ENCODE measurements at places on chromosomes 6 and 20.

DNA sequence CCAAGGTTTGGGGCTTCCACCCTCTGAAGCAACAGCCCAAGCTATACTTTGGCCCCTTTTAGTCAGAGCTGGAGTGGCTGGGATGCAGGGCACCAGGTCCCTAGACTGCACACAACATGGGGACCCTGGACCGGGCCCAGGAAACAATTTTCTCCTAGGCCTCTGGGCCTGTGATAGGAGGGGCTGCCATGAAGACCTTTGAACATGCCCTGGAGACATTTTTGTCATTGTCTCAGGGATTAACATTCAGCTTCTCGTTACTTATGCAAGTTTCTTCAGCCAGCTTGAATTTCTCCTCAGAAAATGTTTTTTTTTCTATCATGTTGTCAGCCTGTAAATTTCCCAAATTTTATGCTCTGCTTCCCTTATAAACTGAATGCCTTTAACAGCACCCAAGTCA lies 82.3 kb downstream of the LRRC1 start:
- no peak for DNase-seq

DNA sequence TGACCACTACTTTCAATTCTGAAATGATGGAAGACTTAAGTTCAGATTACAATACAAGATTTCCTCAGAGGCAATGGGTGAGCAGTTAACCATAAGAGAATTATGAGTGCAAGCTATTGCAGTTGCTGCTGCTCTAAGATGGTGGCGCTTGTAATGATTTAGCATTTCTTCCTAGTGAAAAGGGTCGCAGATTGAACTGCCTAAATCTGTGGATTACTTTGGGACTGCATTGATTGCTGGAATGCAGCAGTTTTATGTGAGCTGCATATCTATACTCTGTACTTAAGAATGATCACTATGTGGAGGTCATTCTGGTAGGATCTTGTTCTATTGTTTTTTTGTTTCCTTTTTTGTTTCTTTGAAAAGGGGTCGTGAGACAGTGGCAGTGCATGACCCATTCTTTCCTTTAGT lies 5.3 kb downstream of the SCAF8 start:
- DNase-seq, result no peak

DNA sequence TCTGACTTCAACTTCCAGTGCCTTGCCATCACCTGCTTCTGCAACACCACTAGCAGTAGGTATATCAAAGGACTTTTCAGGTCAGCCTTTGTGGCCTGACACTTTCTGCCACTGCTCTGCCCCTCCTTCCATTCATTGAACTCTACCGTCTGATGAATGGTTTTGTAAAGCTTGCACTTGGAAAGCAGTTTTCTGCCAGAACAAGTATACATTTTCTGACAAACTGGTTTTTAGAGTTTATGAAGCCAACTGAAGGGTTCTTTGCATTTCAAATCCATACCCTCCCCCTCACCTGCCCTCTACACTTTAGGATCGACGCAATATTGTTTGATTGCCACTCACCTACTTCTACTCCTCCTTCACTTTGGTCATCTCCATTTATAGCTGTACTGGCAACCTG lies 603.1 kb downstream of the HACE1 start:
- DNase-seq, result no peak

DNA sequence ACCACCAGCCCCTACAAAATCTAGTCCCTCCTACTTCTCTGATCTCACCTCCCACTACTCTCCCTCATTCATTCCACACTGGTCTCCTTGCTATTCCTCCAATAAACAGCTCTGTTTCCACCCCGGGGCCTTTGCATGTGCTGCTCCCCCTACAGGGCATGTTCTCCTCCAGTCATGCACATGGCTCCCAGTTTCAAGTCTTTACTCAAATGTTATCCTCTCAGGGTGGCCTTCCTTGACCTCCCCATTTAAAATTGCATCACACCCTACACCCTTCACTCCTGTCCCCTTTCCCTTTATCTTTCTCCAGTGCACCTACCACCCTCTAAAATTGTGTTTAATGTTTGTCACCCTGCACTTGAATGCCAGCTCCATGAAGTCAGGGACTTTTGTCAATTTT lies 174.5 kb downstream of the MRPL14 start:
- DNase-seq, result no peak

DNA sequence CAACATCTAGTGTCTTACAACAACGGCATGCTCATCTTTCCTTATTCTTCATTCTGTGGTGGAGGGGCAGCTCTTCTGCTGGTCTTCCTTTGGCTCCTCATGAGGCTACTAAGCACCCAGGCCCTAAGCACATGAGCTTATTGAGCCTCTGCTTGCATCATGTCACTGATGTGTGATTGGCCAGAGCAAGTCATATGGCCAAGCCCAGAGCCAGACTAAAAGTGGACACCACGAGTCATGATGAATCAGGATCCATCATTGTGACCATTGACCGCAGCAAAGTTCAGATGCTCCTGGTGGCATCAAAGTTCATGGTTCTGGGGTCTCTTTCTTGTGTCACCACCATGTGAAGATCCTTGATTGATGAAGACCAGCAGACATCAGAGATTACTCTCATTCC lies 192.0 kb upstream of the FOXA2 start:
- no peak for DNase-seq

- DNase-seq, result no peak
Observed at GRCh38 chr20:53336892-53337291, 256.7 kb downstream of the ZNF217 start.

DNA sequence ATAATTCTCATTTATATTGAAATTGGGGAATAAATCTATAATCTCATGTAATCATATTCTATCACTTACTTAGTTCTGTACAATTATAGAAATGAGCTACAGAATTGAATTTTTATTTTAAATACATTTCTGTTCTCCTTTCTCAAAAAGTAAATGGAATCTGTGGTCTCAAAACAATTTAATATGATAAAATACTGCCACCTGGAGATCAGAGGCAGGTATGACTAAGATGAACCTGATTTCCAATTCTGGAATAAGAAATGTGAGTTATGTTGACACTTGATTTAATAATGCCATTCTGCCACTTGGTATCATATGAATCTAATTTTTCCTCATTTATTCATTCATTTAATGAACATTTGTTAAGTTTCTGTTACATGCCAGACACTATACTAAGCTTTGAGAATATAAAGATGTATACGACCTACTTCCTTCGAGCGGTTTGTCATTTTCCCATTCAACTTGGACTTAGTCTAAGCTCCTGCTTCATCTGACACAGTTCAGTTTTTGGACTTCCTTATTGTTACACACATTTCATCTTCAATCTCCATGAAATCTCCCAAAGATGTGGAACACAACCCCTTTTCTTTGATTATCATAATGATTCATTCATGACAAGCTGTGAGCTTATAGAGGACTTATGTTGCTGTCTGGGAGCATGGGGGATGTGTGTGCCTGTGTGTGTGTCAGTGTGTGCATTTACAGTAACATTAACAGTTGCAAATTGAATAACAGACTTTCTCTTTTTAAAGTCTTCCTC lies 7.5 kb upstream of the CCDC28A start:
- DNase-seq, result no peak

DNA sequence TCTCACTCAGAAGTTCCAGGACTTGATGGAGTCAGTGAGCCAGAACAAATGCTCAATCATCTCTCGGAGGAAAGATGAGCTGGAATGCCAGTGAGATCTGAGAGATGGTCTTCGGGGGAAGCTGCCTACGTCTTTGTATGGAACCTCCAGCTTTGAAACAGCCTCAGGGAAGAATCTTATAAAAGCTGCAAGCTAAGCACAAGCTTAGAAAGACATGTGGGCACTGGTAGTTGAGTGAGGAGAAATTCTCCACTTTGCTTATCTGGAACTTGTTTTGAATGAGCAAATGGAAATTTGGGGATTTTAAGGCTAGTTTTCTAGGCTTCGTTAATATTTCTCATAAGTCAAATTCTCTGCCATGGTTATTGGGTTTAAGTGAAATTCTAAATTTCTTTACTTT lies 594.4 kb downstream of the QKI start:
- DNase-seq, result no peak

DNA sequence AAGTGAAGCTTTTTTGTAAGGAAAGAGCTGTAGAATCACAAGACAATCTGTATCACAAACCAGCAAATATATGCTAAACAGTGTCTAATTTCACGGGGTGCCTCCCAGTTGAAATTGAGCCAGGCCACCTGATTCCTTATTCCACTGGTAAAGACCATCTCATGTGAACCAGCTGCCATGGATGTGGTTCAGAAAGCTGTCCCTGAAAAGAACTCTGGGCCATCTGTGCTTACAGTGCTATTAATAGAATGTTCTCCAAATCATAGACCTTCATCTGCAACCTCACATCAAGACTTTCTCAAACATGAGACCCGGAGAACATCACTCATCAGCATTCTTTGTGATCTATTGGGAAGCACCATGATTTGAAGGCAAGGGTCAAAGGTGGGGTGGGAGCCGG lies 89.7 kb downstream of the FBXO5 start:
- no peak for DNase-seq

DNA sequence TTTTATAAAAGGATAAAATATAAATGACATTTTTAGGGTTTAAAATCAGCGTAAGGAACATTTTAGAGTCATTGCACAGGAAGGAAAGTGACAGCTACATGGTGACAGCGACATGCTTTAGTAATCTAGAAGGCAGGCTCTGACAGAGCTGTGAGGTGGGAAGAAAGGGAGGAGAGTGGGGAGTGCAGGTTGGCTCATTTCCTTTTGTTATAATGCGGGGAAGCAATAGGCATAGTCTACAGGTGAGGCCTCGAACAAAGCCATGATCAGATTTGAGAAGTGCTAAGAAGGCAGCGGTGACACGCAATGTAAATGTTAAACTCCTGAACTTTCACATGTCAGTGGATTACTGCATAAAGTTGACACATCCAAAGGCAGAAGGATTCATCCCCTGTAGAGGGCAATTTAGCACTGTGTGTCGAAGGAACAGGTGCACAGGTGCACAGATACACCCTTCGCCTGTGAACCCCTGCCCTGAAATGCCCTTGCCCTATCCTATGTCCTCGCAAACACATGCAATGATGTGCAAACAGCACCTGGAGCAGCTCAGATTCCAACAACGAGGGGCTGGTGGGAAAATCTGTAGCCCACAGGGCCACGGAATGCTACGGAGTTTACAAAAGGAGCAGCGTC lies 32.4 kb upstream of the SMOC2 start:
- DNase-seq, result no peak

DNA sequence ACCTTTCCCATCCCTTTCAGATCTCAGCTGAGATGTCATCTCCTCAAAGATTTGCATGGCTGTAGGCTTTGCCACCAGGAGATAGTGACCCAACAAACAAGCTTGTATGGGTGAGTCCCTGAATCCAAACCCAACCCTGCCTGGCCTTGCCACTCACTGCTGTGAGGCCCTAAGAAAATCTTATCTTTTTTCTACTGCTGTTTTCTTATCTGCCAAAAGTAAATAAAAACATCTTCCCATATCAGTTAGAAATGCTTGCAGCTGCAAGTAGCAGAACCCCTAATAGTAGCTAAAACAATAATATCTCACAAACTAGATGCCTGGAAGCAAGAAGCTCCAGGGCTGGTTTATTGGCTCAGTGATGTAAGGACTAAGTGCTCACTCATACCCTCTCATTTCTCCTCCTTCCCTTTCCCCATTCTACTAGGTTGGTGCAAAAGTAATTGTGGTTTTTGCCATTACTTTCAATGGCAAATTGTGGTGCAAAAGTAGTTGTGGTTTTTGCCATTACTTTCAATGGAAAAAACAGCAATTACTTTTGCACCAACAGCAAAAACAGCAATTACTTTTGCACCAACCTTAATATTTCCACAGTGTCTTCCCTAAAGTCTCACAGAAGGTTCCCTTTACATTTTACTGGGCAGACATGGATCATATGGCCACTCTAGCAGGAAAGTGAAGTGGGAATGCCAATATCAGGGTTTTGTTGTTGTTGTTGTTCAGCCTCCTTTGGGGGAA lies 56.7 kb upstream of the PSMF1 start:
- DNase-seq, result no peak

DNA sequence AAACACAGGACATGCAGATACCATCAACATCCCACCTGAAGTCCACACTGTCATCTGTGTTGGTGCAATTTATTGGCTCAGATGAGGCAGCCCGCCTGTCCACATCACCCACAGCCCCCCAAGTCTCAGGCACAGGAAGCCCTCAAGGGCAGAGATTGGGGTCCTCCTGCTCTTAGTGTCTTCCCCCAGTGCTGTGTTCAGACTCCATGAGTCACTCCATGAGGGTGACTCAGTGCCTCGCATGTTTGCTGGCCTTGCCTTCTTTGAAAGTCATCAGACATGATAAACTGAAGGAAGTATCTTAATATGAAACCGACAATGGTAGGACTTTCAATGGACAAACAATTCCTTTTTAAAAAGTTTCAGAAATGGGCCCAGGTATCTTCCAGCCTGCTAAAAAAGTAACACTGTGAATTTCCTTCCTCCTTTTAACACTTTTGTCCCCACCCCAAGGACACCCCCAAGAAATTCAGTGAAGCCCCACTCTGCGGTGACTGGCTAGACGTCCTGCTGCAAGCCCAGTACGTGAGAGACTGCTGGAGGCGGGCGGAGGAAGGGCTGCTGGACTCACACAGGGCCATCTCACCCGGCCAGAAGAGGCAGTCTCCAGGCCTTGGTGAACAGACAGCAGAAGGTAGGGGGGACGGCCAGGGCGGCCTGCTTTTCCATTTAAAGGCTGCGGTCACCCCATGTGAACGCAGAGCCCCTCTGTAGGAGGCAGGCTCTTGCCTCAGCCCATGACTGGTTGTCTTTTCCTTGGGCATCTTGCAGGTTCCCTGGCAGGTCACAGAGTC lies 43.0 kb upstream of the KCNK16 start:
- DNase-seq, result no peak

- no peak for DNase-seq
Observed at GRCh38 chr6:149111556-149112115, 205.9 kb upstream of the TAB2 start.

DNA sequence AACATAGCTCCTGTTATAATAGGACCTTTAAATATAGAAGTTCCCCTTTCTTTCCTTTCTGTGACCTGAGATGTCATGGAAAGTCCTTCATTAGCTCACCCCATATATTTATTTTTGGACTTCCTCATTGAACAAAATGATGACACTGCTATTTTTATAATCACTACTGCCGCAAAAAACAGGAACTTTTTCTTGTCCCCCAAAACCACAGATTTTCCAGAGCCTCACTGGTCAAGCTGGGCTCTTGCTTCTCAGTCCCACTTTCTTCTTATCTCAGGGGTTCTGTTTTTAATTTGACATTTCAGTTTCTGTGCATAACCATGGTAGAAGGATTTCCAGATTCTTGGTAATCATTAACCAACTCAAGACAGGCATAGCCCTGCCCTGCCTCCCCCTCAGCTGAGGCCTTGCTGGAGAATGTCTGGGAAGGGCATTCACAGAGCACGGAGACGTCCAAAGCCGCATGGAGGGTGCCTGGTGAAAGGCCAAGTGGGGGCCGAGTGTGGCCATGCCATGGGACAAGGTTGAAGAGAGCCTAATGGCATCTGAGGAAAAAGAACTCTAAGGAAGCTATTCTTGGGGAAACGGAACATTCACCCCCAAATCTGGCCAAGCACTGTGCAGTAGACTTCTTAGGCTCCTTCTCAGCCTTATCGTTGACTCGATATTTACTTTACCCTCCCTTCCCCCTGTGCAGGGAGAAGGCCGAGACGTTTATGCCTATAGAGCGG lies 73.7 kb downstream of the EDN1 start:
- no peak for DNase-seq

- no peak for DNase-seq
Observed at GRCh38 chr6:37311741-37312473, 41.9 kb upstream of the RNF8 start.

- DNase-seq, result no peak
Observed at GRCh38 chr20:41575412-41575811, 42.8 kb downstream of the CHD6 start.
